Kidney (tissue), 22 donors: ENCODE measurements at places on chromosomes 7 and 10. TPM values are rescaled to one million over a fixed set of nuclear protein-coding genes. Genes with fewer than 3 reads are reported as not detected.

DNA sequence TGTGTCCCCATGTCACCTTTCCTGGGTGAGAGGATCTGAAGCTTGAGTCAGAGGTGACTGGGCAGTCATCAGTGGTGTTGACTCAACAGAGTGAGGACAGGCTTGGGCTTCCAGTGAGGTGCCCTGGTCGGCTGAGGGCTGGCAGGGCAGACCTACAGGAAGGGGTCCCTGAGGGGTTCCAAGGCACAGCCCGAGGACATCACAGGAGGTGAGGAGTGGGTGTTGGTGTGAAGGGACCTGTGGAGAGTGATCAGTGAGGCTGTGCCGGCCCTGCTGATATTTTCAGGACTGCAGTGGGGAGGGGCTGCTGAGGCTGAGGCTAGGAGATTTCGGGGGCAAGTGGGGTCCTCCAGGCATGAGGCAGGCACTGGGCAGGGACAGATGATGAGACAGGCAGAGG lies 545.5 kb downstream of the TCERG1L start:
- peak; percentile 32 for DNase-seq

DNA sequence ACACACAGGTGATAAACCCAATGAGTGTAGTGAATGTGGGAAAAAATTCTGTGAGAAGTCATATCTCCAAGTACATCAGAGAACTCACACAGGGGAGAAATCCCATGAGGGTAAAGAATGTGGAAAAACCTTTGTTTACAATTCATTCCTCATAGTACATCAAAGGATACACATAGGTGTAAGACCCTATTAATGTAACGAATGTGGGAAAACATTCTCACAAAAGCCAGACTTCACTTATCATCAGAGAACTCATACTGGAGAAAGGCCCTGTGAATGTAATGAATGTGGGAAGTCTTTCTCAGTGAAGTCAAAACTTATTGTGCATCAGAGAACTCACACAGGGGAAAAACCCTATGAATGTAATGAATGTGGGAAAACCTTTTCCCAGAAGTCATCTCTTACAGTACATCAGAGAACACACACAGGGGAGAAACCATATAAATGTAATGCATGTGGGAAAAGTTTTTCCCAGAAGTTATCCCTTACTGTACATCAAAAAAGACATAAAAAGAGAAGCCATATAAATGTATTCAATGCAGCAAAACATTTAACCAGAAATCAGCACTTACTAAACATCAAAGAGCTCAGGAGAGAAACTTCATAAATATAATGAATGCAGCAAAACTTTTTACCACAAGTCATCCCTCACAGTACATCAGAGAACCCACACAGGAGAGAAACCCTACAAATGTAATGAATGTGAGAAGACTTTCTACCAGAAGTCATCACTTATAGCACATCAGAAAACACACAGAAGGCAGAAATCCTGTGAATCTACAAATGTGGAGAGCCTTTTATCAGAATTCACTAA lies 49.8 kb downstream of the ZNF239 start:
- no peak for DNase-seq

DNA sequence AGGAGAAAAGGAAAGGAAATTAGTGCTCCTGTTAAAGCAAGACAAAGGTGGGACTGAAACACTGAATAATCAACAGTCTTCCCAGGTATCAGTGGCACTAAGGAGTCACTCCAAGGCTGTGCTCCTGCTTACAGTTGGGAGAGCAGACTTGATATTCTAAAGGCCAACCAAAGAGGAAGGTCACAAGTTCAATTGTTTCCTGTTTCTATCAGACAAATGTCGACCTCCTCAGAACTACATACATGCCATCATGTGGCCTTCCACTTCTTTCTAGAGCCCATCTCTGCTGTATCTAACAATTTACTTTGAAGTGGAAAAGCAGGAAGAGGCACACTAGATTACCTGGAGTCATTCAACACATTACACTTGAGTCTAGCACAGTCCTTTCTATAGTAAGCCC lies 3.4 kb downstream of the ZNF239 start:
- DNase-seq: no peak

RBM20 gene
- 0.88 TPM for polyA plus RNA-seq

LIPJ gene
- polyA plus RNA-seq: not detected

SAMD9L gene
- polyA plus RNA-seq: 4.5 TPM

RBP4 gene
- polyA plus RNA-seq: 24.3 TPM

SLC26A3 gene
- polyA plus RNA-seq: 0.32 TPM
